ENCODE measurements at places on chromosomes 12 and 14.

- no peak for DNase-seq
Measured at GRCh38 chr12:64237382-64237781, 15.3 kb upstream of the KICS2 start.

- no peak for DNase-seq
Measured at GRCh38 chr14:96191841-96192462, 12.7 kb upstream of the BDKRB2 start.

DNA sequence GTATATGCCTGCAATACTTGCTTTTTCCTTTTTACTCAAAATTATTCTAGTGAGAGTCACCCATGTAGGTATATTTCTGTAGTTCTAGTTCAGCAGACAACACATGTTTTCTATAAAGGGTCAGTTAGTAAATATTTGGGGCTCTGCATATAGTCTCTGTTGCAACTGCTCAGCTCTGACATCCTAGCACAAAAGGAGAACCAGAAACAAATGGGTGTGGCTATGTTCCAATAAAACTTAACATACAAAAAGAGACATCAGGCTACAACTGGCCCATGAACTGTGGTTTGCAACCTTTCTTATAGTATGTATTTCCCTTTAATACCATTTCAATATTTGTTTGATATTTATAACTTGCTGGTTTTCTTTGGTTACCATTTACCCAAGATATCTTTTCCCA, 11.9 kb downstream of the NT5DC3 start:
- no peak for DNase-seq

DNA sequence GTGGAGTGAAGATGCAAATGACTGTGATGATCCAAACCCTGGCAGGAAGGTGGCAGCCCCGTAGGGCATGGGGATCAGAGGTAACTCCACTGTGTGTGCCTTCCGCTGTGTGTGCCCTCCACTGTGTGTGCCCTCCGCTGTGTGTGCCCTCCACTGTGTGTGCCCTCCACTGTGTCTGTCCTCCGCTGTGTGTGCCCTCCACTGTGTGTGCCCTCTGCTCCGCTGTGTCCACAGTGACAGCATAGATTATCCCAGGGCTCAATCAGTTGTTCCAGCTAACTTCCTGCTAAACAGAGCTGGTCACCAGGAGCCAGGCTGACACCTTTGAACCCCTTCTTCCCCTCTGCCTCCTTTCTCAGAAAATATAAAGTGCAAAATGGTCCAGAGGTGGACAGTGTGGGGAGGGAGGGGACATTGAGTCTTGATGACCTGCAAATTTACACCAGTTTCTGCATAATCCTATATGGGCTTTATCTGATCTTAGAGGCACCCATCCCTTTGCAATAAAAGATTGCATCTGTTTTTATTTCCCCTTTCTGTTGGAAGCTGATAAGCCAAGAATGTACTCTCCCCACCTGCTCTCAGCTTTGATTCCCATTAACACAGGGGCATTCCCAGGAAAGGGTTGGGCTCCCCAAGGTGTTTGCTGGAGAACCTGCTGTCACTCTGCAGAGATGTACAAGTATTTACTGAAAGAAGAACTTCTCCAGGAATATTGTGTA, 21.6 kb upstream of the HNF1A start:
- DNase-seq: no peak

DNA sequence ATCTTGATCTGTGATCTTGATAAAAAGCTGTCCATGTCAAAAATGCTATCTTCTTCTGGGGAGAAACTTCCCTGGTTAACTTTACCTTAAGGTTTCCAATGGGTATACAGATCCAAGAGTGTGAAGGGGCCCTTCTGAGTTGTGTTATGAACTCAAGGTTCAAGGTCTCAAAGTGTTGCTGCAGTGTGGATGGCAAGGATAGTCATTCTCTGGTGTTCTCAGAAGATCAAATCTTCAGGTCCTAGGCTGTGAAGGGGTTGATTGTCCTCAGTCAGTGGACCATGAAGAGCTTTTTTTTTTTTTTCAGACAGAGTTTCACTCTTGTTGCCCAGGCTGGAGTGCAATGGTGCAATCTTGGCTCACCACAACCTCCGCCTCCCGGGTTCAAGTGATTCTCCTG, 114.4 kb downstream of the SPTSSA start:
- no peak for DNase-seq

DNA sequence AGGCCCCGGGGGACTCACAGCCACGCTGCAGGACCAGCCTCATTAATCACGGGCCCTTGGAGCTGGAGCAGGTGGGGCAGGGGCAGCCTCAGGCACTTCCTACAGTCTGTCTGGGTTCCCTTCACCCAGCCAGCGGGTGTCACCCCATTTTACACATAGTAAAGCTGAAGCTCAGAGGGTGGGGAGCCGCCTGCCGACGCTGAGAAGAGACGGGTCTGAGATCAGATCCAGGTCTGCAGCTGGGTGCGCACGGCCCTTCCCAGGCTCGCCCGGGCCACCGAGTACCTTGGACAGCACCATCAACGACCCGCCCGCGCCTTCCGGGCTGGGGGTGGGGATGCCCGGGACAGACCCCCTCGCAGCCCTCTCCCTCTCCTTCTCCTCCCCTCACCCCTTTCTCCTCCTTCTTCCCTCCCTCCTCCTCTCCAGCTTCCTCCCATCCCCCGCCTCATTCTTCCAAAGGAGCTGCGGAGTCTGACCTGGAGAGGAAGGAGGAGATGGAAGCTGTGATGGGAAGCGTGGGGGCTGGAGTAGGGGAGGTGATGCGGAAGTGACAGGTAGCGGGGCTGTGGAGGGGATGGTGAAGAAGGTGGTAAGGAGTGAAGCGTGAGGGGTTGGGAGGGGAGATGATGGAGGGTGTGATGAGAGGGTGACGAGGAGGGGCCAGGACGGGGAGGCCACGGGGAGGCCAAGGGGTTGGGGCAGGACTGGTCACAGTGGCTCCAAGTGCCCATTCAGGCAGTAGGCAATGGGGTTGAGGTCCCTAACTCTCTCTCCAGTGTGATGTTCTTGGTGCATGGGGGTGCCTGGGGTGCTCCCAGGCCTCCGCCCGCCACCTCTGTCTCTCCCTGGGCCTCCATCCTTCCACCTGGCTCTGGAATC, 8.8 kb downstream of the DTX1 start:
- no peak for DNase-seq

GRCh38 chr12:98317939-98318899, 197.2 kb upstream of the TMPO start:
- DNase-seq: no peak

DNA sequence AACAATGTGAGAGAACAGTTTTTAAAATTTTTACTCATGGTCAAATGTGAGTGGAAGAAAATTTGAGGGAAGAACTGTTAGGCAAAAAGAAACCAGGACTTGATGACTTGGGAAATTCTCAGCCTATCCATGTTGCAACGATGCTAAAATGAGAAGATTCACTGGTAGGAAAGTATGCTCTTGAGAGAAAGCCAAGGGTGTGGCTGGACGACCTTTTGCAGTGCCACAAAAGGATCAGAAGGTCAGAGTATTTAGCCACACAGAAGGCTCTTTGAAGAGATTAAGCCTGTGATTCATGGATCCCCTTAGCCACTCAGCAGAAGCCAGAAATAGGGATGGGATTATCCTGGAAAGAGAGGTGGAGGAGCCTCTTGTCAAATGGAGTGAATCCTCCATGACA, 336.8 kb downstream of the LRIG3 start:
- DNase-seq: no peak

GRCh38 chr12:104959335-104959841, 1.3 kb upstream of the SLC41A2 start:
- no peak for DNase-seq

DNA sequence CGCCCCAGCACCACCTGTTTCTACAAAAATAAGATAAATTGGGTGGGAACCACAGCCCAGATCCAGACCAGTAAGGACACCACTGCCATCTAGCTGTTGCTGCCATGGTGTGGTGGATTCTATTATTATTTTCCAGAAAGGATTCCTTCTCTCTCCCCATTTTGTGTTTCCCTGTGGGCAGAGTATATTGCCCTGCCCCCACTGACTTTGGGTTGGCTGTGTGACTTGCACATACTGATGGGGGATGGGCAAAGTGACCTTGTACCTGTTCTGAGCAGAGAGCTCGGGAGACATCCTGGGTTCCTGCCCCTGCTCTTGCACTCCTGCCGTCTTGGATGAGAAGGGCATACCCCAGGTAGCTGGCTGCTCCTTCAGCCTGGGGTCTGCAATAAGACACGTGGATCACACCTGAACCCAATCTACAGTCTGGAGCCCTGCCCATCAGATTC, 24.3 kb downstream of the MOAP1 start:
- DNase-seq: no peak

DNA sequence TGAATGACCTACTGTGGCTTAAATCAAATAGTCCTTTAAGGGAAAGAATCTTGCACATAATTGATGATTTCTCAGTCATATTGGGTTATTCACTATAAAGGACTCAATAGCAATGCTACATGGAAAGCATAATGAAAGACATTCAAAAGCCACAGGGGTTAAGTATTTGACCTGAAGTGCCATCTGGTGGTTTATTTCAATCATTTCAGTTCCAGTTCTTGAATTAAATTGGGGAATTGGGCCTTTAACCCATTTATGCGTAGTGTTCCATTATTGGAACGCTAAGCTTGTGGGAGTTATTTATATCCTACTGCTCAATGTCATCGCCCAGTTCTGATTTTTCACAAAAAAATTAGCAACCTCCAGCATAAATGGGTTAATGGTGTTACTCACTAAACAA, 41.3 kb upstream of the C12orf71 start:
- no peak for DNase-seq

DNA sequence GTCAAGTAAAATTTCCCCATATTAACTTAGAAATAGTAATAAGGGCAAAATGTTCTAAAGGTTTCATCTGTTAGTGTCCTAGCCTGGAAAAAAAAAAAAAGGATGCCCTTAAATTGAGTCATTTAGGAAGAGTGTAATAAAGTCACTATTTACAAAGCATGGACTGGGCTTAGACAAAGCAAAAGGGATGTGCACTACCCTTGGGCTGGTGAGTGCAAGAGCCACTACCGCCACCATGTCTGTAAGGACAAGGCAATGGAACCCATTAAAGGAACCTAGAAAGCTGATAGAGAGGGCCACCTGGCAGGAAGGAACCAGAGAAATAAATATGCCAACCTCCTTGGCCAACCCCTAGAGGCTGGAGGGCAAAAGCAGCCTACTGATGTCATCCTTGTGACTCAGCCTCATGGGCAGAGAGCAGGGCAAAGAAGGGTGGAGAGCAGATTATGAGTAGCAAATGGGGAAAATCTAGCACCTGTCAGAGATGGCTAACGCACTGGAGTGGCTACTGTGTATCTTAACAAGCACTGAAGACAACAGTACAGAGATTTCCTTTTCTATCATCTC, 59.5 kb upstream of the FUT8 start:
- DNase-seq: no peak

GRCh38 chr14:33589334-33589733, 361.5 kb downstream of the EGLN3 start:
- no peak for DNase-seq

DNA sequence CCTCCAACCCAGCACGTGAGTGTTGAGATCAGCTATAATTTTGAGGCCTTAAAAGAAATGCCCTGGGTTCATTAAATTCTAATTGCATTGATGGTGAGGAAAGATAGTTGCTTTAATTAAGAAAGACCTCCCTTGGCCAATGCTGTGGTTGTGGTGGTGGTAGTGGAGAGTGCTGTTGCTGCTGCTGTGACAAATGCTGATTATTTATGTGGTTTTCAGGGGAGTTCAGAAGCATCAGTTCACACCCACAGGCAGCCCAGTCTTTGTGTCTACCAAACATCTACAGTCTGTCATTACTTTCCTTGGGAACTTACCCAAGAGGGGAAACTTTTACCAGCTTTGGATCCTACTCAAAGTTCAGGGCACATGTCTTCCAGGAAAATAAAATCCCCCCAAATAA, 178.4 kb upstream of the PARP11 start:
- DNase-seq: no peak

DNA sequence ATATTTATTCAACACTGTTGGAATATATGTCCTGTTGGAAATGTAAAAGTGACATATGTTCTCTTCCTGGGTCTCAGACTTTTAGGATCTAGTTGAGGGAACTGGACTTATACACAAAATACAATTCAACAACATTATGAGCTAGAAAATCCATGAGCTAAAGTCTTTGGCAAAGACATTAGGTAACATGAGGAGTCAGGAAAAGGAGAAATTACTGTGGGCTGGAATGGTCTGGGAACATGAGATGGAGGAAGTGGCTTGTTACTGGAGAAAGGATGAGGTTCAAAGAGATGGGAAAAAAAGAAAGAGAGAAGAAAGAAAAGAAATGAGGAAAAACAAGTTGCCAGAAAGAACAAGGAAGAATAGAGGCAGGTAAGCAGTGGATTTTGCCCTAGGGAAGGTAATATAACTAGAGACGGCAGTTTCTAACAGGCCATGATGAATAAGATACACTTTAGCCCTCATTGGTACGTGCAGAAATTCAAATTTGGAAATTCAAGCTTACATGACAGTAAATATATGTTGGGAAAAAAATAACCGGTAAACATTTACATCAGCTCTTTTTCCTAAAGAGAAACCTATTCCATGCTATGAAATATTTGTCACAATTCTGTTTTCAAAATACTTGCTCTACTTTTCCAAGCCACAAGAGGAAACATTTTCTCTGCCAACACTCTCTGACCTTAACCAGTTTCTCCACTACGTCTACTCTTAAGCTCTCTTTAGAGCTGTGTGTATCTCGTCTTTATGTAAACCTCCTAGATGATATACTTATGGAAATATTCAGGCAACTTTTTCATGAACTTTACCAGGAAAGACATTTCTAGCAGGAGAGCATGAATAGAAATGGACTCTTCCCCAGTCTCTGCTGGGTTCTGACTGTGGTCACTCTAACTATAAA, 268.8 kb upstream of the BTG1 start:
- no peak for DNase-seq

DNA sequence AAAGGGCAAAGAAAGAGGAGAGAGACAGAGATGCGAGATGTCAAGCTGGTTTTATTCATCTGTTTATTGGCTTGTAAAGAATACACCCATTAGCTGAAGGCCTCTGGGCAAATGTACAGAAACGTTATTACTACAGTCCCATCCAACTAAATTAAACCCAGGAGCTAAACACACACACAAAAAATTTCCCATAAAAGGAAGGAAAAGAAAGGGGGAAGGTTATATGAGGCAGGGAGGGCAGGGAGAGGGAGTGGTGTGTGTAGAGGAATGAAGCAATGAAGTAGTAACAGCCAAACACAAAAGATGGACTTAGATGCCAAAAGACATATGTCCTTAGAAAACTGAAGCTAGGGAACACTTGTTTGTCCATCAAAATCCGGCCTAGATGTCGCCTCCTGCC, 3.1 kb upstream of the MFAP5 start:
- DNase-seq: no peak

GRCh38 chr14:92969871-92970270, 46.9 kb downstream of the CHGA start:
- DNase-seq: no peak

GRCh38 chr14:34030864-34031263, 80.0 kb upstream of the EGLN3 start:
- no peak for DNase-seq

- DNase-seq: no peak
Measured at GRCh38 chr14:45135156-45135555, 574 bp upstream of the FANCM start.

GRCh38 chr14:54116198-54116885, 159.7 kb upstream of the BMP4 start:
- DNase-seq: no peak
